ENCODE measurements at places on chromosomes 11 and 22. TPM values are rescaled to one million over a fixed set of nuclear protein-coding genes. Genes with fewer than 3 reads are reported as not detected.

UBXN1 gene
- 120 TPM for total RNA-seq

SLC22A25 gene
- not detected for total RNA-seq

C2CD2L gene
- 14.2 TPM for total RNA-seq

KLHDC7B gene
- total RNA-seq = 6.8 TPM

LYVE1 gene
- total RNA-seq = not detected

DEFB131B gene
- total RNA-seq = not detected

MYBPC3 gene
- total RNA-seq = not detected

- no peaks in the 10 kb centered on the region for H3K27me3 ChIP-seq
- H3K27ac ChIP-seq = no peak overlapping the region
- no peaks in the 10 kb centered on the region for H3K4me1 ChIP-seq
- H3K36me3 ChIP-seq = no peaks in the 10 kb centered on the region
- no peak overlapping the region for H3K4me3 ChIP-seq
Observed at GRCh38 chr11:133347988-133348387, 184.3 kb downstream of the OPCML start.

DNA sequence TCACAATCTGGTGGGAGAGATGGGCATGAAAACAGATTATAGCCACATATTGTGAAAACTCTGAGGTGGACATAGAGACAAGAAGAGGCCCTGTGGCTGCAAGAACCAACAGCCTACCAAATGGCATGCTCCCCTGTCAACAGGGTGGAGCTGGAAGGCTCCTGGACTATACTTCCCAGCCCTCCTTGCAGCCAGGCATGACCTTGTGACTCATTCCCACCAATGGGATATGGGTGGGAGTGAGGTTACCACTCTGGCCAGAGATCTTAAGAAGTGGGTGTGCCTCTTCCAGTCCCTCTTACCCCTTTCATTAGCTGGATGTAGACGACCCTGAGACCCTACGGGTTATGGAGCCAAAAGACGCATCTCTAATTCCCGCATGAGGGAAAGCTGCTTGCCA, 126.4 kb upstream of the ZBED5 start:
- H3K36me3 ChIP-seq = no peaks in the 10 kb centered on the region
- H3K4me3 ChIP-seq = no peak overlapping the region
- no peak overlapping the region for H3K27ac ChIP-seq
- H3K4me1 ChIP-seq = no peaks in the 10 kb centered on the region
- H3K27me3 ChIP-seq = peaks cover 3% of the 10 kb centered on the region

DNA sequence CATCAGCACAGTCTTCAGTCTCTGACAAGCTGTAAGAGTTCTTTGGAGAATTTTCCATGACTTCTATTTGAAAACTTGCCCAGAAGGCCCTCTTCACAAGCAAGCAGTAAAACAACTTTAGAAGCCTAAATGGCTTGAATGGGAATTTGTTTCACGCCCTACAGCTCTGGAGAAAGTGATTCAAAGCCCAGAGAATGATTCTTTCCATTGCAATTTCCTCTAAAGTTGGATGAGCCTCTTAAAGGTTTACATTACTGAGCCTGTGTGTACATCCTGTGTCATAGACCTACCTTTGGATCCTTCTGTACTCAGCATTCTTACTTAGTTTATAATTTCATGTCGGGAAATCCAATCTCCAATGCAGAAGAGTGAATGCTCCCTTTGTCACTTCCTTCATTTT, 6.8 kb upstream of the OR8B3 start:
- H3K27me3 ChIP-seq = peaks cover 8% of the 10 kb centered on the region
- H3K36me3 ChIP-seq = peaks cover 2% of the 10 kb centered on the region
- DNase-seq = no peak
- H3K27ac ChIP-seq = no peak overlapping the region

- no peak for DNase-seq
- no peaks in the 10 kb centered on the region for H3K4me1 ChIP-seq
- peaks cover 10% of the 10 kb centered on the region for H3K27me3 ChIP-seq
- H3K36me3 ChIP-seq = no peaks in the 10 kb centered on the region
- H3K4me3 ChIP-seq = no peak overlapping the region
- no peak overlapping the region for H3K27ac ChIP-seq
Observed at GRCh38 chr11:92216789-92217188, 7.8 kb upstream of the FAT3 start.

- peaks cover 16% of the 10 kb centered on the region for H3K4me1 ChIP-seq
- H3K27me3 ChIP-seq = no peaks in the 10 kb centered on the region
- no peak overlapping the region for H3K27ac ChIP-seq
- peaks cover 19% of the 10 kb centered on the region for H3K36me3 ChIP-seq
Observed at GRCh38 chr22:21975273-21975672, 7.3 kb downstream of the TOP3B start.

GRCh38 chr11:104073950-104074705, 37.7 kb downstream of the DDI1 start:
- H3K27ac ChIP-seq = no peak overlapping the region
- H3K36me3 ChIP-seq = no peaks in the 10 kb centered on the region
- no peaks in the 10 kb centered on the region for H3K4me1 ChIP-seq

- no peak overlapping the region for H3K4me3 ChIP-seq
- no peak for DNase-seq
- no peak overlapping the region for H3K27ac ChIP-seq
Observed at GRCh38 chr11:127063241-127063640, 62.7 kb upstream of the KIRREL3 start.

DNA sequence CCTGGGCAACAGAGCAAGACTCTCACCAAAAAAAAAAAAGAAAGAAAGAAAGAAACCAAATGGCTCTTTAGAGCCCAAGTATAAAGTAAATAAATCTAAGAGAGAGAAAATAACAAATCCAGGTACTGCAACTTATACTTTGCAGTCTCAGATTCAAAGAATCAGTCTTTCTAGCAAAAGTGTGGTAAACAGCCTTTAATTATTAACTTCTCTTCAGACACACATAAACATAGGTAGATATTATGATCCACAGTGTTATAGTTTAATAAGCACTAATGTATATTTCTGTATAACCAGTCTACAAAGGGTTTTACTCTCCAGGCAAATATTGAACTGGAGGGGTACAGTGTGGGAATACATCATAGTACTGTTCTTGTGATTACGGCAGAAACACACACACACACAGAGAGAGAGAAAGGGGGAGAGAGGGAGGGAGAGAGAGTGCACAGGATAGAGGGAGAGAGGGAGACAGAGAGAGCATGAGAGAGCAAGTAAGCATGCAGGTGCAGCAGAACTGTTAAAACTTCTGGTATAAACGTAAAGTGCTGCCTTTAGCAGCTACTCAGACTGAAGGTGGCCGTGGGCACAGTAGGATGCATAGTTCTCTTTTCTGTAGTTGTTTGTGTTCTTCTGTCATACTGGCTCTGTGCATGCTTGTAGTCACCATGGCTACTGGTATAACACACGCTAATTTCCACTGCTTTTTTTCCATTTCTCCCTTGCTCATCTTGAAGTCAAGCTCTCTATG, 32.3 kb downstream of the MTMR2 start:
- no peak overlapping the region for H3K4me3 ChIP-seq
- DNase-seq = no peak
- no peaks in the 10 kb centered on the region for H3K27me3 ChIP-seq

- H3K36me3 ChIP-seq = peaks cover 5% of the 10 kb centered on the region
- H3K27me3 ChIP-seq = no peaks in the 10 kb centered on the region
- H3K27ac ChIP-seq = no peak overlapping the region
- peaks cover 7% of the 10 kb centered on the region for H3K4me1 ChIP-seq
- DNase-seq = no peak
- no peak overlapping the region for H3K4me3 ChIP-seq
Observed at GRCh38 chr11:67626970-67627369, 2.8 kb downstream of the NUDT8 start.

- peaks cover 8% of the 10 kb centered on the region for H3K36me3 ChIP-seq
- H3K4me3 ChIP-seq = peak overlapping the region; percentile 88
- no peak for DNase-seq
Observed at GRCh38 chr11:13463779-13464290, 813 bp upstream of the BTBD10 start.

DNA sequence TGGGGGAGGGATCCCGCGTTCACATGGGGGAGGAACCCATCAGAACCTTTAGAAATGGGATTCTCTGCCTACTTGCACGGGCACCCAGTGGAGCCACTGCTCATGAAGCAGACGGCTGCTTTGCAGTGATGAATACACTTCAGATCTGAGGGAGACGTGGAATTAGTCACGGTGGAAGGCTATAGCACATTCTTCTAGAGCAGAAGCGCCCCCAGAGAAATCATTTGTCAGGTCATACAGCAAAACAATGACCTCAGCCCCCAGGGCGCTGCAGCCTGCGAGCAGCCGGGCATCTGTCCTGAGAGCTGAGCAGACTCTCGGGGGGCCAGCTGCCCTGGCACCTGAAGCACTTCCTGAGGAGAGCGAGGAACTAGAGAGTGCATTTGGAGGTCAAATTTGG, 12.7 kb downstream of the TP53AIP1 start:
- DNase-seq = no peak
- no peak overlapping the region for H3K4me3 ChIP-seq
- no peak overlapping the region for H3K27ac ChIP-seq
- peaks cover 11% of the 10 kb centered on the region for H3K4me1 ChIP-seq
- H3K27me3 ChIP-seq = no peaks in the 10 kb centered on the region

DNA sequence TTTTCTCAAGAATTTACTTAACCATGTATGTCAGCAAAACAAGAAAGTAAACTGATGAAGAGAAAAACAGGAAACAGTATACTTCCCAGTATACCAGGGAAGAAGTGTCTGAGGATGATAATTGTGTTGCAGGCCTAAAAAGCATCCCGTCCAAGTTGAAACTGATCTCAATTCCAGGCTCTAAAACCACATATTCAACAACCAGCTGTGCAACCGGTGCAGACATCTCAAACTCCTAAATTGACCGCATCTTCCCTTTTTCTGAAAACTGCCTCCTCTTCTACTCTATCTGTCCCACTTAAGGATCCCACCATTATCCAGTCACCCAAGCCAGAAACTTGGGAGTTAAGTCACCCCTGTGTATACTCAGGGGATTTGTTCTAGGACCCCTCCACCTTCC, 47.2 kb downstream of the CCDC83 start:
- H3K27me3 ChIP-seq = no peaks in the 10 kb centered on the region
- no peaks in the 10 kb centered on the region for H3K4me1 ChIP-seq
- no peaks in the 10 kb centered on the region for H3K36me3 ChIP-seq
- DNase-seq = no peak
- no peak overlapping the region for H3K4me3 ChIP-seq

GRCh38 chr11:77386178-77386577, 84.7 kb upstream of the GDPD4 start:
- H3K27ac ChIP-seq = no peak overlapping the region
- peaks cover 18% of the 10 kb centered on the region for H3K36me3 ChIP-seq
- peaks cover 3% of the 10 kb centered on the region for H3K4me1 ChIP-seq
- H3K4me3 ChIP-seq = no peak overlapping the region

DNA sequence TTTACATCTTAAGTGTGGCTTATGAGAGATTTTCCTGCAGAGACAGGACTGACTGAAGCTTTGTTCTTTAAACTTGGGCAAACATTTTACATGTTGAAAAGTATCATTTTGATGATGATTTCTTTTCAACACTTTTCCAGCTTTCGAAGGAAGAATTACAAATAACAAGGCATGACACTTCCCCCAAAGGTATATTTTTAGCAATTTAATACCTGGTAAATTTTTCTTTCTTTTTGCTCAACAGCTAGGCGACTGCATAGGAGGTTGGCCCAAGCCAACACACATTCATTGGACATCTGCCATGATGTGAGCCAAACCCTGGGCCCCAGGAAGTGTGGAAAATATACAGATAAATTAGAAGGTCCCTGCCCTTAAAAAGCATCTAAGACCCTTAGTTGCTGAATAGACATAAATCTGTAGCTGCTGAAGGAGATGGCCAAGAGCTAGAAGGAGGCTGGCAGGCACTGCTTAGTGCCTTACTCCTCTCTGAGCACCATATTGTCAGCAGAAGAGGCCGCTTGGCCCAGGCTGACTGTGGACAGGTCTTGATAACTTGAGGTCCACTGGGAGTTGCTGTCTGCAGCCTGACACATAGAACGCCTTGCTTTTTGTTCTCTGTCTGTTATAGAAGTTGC, 53.3 kb upstream of the CD44 start:
- no peaks in the 10 kb centered on the region for H3K36me3 ChIP-seq
- H3K4me1 ChIP-seq = peaks cover 64% of the 10 kb centered on the region
- no peak overlapping the region for H3K27ac ChIP-seq
- no peak for DNase-seq
- no peak overlapping the region for H3K4me3 ChIP-seq
- no peaks in the 10 kb centered on the region for H3K27me3 ChIP-seq

DNA sequence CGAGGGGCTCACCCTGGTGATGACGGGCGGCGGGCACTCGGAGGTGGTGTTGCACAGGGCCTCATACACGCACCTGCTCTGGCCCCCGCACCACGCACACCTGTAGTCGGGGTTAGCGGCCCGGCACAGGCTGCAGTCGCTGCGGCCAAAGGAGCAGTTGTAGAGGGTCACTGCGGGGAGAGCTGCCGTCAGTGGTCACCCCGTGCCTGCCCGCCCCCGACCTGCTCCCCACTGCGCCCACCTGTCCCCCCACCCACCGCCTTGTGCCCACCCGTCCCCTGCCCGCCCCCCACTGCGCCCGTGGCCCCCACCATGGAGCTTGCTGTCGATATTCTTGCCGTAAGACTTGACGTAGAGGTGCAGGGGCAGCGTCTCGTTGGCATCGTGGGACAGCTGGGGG, 13.6 kb upstream of the MAPK11 start:
- no peaks in the 10 kb centered on the region for H3K4me1 ChIP-seq
- no peak for DNase-seq
- peaks cover 2% of the 10 kb centered on the region for H3K36me3 ChIP-seq

DNA sequence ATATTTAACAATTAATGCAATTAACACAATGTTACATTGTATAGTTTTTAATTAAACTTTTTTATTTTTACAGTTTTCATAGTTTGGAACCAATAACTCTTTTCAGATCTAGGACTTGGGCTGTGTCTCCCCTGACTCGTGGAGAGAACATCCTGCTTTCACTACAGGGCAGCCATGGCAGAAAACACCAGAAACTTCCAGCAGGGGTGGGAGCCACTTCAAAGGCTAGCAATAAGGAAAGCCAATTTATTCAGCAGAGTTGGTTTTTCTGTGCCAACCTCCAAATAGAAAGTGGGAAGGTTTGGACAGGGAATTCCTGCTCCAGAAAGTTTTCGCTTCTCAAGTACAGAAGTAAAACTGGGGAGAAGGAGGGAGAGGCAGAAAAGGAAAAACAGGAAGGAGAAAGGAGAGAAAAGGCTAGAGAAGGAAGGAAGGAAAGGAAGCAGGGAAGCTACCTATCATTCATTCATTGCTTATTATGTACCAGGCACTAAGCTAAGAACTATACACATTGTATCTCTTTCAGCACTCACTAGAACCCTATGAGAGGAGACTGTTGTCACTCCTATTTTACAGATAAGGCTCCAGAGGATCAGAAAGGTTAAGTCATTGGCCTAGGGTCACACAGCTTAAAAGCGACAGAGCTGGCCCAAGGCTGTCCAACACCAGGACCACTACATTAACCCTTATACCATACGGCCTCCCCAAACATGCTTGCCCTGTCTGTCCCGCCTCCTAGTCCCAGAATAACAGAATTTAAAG, 54.8 kb upstream of the CREB3L1 start:
- H3K27me3 ChIP-seq = peaks cover 2% of the 10 kb centered on the region
- no peak overlapping the region for H3K27ac ChIP-seq
- no peaks in the 10 kb centered on the region for H3K36me3 ChIP-seq
- H3K4me3 ChIP-seq = no peak overlapping the region

- DNase-seq = no peak
- H3K27ac ChIP-seq = no peak overlapping the region
- no peaks in the 10 kb centered on the region for H3K27me3 ChIP-seq
- peaks cover 2% of the 10 kb centered on the region for H3K4me1 ChIP-seq
- no peak overlapping the region for H3K4me3 ChIP-seq
- no peaks in the 10 kb centered on the region for H3K36me3 ChIP-seq
Observed at GRCh38 chr11:2788168-2789071, 88.6 kb upstream of the KCNQ1OT1 start.

Measured in activated CD8-positive, alpha-beta T cell treated with anti-CD3 and anti-CD28 coated beads for 36 hours (primary cell).